ENCODE measurements at places on chromosomes 2 and 18.

DNA sequence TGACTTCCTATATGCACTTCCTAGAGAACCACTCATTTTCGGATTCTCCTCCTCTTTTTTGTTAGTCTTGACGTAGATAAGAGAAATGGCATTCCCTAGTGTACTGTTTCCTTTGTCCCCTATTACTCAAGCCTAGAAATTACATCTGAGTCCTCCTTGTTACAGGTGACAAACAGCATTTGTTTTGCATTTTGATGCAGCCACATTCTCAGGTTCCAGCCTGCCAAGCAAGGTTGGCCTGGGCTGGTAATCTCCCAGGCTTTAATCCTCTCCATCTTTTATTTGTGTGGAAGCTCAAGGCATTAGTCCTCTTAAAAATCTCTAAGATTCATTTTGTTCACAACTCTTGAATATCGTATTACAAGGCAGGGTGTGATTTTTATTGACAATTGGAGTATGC lies 318.0 kb upstream of the NRP2 start:
- DNase-seq, result no peak

DNA sequence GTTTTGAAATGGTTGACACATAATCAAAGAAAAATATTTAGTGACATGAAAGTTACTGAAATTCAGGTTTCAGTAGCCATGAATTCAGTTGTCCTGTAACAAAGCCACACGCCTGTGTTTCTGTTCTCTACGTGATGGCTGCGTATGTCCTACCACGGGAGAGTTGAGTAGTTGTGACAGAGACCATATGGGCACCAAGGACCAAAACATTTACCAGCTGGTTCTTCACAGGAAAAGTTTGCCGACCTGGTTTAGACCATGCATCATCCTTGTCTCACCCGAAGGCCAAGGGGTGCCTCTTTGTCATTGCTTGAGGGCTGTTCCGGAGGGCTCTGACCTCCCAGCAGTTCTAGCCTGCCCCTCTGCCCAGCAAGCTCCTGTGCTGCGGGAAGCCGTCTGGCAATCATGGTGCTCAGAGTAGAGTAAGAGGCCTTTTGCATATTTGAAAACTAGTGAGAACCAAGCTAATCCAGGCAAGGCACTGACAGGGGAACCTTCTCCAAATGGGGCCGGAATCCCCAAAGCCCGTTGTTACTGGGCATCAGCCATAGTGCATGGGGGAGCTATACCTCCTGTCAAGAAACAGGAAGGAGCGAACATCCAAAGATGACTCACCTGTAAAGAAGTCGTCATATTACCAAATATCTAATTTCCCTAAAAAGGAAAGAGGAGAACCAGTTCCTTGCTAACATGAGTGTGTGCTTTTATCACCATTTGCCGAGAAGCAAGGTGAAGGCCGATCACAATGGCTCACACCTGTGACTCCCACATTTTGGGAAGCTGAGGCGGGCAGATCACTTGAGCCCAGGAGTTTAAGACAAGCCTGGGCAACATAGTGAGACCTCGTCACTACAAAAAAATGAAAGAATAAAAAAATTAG lies 92.6 kb upstream of the RAB12 start:
- DNase-seq, result no peak

GRCh38 chr18:24972577-24972976 lies 379.4 kb downstream of the ZNF521 start:
- DNase-seq, result no peak

- DNase-seq, result no peak
These were observed 53.6 kb downstream of the GALNT1 start for GRCh38 chr18:35635170-35635569.

DNA sequence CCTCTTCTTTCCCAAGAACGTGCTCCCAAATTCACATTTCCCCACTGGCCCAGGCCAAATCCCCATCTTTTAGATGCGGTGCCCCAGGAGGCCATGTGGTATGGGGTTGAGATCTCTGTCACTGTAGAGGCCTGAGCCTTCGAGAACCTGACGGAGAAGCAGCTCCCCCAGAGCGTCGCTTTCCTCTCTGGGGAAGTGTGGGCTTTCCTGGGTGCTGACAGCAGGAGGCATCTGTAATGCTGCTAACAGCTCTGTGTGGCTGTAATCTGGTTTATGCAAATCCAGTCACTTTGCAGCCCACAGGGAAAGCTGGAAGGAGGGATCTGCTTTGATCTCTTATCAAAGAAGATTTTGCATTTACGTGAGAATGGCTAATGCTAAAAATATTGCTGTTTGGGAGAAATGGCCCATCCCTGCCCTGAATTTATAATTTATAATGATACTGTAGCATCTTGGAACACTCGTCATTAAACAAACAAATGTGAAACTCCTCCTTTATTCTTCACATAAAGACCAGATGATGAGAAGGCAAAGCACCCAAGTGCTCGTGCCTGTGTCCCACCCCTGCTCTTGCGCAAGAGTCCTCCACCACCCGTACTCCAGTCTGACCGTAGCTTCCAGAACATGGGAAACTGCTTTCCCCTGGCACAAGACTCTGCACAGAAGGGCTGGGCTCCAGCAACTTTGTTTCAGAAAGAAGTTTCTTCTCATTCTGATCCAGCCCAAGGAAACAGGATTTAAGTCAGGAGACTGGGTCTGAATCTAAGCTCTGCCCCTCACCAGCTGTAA lies 109.9 kb upstream of the EPC2 start:
- no peak for DNase-seq

DNA sequence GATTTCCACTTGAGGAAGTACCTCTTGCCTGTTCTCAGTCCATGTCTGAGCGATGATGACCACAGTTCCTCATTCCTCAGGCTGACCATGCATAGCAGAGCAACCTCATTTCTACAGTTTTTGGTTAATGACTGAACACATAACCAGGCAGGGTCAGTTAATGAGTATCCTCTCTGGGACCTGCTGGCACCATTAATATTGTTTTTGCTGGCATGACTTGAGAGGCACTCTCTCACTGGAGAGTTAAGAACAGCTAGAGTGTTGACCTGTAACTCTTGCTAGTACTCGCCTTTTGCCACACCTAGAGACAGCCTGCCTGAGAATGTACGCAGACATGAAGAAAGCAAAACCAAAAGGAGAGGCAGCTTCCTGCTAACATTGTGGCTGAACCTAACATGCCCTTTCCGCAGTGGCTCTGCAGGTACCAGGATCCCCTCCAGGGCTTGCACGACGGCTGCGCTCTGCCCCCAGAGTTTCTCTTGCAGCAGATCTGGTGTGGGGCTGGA lies 23.9 kb downstream of the PECR start:
- DNase-seq, result peak; percentile 71

DNA sequence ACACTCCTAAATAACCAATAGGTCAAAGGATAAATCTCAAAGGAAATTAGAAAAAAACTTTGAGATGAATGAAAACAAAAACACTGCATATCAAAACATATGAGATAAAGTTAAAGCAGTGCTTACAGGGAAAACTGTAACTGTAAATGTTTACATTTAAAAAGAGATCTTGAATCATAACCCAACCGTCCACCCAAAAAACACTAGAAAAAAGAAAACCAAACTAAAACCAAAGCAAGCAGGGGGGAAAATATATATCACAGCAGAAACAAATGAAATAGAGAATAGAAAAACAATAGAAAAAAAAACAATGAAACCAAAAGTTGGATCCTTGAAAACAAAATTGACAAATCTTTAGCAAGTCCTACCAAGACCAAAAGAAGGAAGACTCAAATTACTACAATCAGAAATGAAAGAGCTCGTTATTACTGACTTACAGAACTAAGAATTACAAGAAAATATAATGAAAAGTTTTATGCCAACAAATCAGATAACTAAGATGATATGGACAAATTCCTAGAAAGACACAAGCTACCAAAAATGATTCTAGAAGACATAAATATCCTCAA lies 65.6 kb downstream of the TLK1 start:
- no peak for DNase-seq

DNA sequence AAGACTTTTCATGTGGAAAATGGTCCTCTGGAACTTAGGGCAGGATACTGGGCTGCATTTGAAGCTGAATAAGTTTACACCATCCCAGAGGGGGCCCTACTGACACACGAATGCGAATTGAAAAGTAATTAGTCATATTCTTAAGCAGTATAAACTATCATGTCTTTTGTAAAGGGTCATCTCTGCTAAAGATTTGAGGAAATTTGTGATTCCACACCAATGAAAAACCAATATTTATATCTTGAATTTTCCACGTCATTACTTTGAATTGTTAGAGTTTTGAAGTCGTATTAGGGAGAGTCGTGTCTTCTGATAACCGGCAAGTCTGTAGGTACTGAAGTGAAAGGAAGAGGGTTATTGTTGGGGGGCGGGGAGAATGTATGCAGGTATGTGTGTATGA lies 4.1 kb upstream of the OTX1 start:
- DNase-seq, result no peak

DNA sequence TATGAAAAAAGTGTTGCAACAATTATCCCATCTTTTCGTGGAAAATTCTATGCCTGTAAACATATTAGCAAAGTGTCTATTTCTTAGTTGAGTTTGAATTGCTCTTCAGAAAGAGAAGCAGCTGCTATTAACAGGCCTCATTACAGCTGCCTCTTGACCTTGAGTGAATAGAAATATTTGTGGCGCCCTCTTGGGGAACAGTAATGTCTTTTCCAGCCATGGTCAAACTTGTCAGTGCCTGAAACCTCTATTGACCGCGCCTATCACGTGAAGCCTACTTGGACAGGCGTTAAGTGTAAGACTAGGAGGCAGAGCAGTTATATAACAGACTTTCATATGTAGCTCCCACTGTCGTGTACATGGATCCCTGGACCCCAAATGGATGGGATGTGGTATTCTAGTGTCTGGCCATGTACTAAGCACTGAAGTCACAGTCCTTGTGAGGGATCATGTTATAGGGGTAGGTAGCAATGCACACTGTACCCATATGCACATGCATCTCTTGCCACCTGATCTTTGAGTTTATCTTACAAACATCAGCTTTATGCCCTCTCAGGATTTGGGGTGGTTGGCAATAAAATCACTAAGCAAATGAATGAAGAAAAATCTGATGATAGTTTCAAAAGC lies 245.0 kb downstream of the PTGR3 start:
- DNase-seq, result no peak

DNA sequence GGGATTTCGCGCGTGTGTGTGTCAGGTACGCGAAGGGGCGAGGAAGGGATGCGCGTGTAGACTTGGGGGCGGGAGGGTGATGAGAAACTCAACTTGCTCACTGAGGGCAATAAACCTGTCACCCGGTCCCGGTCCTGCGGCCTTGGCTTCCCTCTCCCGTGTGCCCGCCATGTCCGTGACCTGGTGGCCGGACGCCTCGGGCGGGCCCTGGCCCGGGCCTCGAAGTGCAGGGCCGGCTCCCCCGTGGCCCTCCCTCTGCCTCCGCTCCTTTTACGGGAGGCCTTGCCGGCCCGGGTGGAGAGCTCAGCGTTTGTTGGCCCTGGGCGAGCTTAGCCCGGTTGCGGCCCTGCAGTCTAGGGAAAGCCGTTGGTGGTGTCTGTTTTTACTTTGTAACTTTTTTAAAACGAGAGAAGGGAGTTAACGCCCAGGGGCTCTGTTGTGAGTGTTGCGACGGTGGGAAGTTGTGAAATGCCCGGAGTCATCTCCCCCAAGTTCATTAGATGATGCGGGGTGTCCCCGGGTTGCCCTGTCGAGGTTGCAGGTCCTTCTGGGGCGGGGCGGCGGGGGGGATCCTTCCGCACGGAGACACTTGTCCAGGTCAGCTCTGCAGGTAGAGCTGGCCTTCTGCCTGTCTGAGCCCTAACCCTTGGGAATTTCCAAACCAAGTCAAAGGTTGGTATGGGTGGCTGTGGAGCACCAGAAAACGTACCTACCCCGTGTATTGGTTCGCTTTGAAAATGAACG lies 883 bp downstream of the SMCHD1 start:
- DNase-seq, result peak; percentile 64

GRCh38 chr2:157058161-157058560 lies 199.3 kb upstream of the GALNT5 start:
- DNase-seq, result no peak

GRCh38 chr18:22975508-22975907 lies 42.4 kb downstream of the RBBP8 start:
- DNase-seq, result no peak

- DNase-seq, result no peak
These were observed 163.5 kb downstream of the RTP5 start for GRCh38 chr2:242032780-242033656.

- no peak for DNase-seq
These were observed 56.5 kb downstream of the REV1 start for GRCh38 chr2:99433340-99433739.

DNA sequence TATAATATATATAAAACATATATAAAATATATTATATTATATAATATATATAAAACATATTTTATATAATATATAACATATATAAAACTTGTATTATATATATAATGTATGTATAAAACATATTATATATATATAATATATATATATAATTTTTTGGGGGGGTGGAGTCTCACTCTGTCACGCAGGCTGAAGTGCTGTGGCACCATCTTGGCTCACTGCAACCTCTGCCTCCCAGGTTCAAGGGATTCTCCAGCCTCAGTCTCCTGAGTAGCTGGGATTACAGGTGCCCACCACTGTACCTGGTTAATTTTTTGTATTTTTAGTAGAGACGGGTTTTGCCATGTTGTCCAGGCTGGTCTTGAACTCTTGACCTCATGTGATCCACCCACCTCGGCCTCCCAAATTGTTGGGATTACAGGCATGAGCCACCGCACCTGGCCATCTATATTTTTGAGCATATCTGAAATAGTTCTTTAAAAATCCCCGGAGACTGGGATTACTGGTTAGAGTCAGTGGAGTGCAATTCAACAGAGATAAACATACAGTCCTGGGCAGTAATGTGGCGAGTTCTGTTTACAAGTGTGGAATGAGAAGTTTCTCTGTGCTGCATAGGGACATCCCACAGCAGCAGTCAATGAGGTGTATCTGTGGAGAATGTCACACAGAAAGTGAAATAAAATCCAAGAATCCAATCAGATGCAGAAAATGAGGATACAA lies 208.4 kb downstream of the MYCN start:
- DNase-seq, result peak; percentile 22

DNA sequence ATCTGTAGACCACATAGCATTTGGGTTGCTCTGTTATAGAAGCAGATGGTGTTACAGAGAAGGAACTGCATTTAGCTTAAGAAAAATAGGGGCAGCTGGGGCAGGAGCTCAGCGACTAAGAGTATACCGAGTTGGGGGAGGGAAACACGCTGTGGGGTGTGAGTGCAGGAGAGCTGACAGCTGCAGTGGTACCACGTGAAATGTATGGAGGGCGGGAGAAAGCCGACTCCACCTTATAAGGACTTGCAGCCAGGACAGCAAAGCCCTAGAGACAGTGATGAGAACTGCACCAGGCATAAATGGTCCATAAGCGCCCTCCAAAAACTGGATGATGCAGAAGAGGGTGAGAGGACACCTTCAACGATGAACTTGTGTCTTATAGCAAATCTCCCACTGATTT lies 237.6 kb downstream of the PRKCE start:
- peak; percentile 25 for DNase-seq

GRCh38 chr2:20231598-20232026 lies 6.7 kb upstream of the SDC1 start:
- DNase-seq, result peak; percentile 14

- DNase-seq, result no peak
These were observed 52.6 kb downstream of the QPCT start for GRCh38 chr2:37396890-37397565.

DNA sequence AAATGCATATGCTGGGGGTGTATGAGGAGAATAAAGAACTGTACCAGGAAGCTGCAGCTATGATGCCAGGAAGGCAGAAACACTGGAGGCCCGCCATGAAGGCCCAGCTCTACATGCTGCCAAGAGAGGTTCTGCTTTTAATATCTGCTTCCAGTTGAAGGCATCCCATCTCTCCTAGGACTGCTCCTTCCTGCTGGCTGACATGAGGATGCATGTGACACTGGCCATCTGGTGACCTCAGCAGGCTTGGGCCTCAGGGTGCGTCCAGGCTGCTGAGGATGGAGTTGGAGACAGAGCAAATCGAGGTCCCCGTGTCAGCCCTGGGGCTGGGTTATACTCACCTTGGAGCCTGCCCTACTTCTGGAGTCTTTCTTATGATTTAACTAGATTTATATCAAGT lies 49.0 kb downstream of the PSMG2 start:
- no peak for DNase-seq

Measured in activated CD4-positive, alpha-beta memory T cell treated with anti-CD3 and anti-CD28 coated beads, Interleukin-2, amount 10 ng/mL, durations not matched to agents 7 days and 5 days (primary cell).